Heart right ventricle (tissue), 16 donors: ENCODE measurements at places on chromosomes 1 and 21. TPM values are rescaled to one million over a fixed set of nuclear protein-coding genes. Genes with fewer than 3 reads are reported as not detected.

DNA sequence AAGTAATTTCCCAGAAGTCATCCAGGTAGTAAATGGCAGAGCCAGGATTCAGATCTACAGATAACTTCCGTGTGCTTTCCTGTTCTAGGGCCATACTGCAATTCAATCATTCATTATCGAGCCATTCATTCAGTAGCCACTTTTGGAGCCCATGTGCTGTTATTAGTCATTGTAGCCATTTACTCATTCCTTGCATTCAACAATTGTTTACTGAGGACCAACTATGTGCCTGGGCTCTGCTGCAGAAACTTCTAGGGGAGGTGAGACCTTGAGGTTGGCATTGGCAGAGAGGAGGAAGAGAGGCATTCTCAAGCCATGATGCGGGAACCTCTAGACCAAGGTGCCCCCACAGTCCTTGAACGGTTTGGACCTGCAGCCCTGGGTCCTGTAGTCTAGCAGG lies 27.9 kb downstream of the EPHB2 start:
- DNase-seq: no peak

FBXO28 gene
- total RNA-seq: 22.0 TPM

SYCP1 gene
- not detected for total RNA-seq

CLCN6 gene
- 18.2 TPM for total RNA-seq

C8B gene
- total RNA-seq: not detected

TMEM200B gene
- 1.6 TPM for total RNA-seq
